Stimulated activated CD4-positive, alpha-beta T cell treated with anti-CD3 and anti-CD28 coated beads, Interleukin-4, amount 100 ng/mL, for 24 hours (primary cell): ENCODE measurements at places on chromosomes 6 and 20.

DNA sequence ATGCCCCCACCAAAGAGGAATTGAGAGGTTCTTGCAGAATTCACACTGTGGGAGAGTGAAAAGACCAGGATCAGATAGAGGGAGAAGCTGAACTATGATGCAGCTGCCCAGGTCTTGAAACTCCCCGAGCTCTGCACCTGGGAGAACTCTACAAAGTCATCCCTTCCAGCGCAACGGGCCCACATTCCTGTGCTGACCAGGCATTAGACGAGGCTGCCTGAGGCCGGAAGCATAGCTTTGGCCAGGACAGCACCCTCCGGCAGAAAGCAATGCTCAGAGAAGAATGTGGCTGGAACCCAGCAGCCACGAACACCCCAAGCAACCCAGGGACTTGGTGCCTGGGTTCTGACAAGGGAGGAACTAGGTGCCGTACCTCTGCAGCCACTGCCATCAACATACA lies 281.5 kb upstream of the CDH4 start:
- no peak for DNase-seq

DNA sequence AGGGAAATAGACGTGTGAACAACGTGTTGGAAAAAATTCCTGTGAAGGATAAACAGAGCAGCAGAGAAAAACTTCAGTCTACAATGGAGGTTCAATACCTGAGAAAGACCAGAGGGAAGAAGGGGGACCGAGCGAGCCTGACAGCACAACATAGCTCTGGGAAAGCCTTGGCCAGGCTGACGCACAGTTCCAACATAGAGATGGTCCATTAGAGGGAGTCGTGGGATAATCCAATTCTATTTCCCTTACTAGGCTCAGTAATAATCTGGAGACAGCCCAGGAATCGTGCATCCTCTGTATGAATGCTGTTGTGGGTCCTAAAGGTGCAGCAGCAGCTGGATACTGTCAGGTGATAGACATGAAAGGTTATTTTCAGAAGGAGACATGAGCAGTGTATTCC lies 370.8 kb upstream of the BTBD3 start:
- DNase-seq: no peak

DNA sequence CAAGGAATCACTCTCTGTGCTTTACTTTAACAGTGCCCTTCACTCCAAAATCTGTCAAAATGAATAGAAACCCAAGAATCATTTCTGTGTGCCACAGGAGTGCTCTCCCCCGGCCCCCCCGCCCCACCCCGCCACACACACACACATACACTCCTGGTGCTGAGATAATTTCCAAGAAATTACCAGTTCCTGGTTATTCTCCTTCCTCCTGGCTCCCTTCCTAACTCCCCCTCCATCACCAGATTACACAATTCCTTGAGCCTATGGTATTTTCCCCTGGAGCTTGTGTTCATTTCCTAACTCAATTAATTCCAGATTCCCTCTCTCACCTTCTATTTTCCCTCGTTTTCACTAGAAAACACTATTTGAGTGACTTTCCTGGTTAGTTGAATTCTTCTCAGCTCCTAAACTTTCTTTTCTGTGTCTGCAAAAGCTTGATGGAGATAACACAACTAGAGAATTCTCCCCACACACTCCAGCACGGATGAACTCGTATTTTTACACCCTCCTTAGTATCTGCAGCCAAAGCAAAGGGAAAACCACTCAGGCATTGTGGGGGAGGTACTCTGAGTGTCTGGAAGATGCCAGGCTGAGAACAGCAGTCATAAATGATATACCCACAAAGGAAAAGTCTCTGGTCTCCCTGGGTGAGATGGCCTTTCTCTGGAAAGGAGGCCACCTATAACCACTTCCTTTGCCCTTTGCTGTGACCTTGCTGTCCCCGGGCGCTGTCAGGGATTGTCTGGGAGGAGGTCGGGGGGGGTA lies 1.9 kb upstream of the SLC24A3 start:
- DNase-seq: no peak

- DNase-seq: no peak
Measured at GRCh38 chr6:87103977-87104601, 9.2 kb upstream of the CGA start.

DNA sequence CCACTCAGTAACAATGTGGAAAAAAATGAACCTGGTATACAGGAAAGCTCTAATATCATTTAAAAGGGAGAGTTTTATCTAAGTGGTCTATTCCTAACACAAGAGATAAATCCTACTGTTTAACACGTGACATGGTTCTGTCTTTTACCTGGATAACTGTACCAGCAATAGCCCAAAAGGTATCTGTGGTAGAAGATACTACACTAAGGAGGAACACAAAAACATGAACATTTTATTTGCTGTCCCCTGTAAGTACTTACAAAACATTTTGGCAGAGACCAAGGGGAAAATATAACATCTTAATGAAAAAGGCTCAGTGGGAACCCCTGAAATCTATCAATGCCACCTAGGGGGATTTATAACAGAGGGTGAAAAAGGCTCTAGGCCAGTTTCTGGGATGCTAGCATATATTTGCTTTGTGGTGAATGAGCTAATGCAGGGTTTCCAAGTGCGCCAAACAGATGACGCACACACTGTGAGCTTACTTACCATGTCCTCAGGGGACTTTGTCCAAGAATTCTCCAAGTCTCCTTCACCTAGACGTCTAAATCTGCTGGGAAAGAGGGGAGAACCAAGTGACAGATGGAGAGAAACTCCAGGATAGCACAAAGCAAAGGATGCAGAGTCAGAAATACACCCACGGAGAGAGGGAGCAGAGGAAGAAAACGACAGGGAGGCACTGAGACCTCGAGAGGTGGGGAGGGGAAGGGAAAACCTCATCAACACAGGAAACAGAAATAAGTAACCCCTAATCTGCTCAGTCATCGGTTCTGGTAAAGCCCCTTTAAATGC lies 147.9 kb upstream of the PRND start:
- DNase-seq: no peak

- DNase-seq: no peak
Measured at GRCh38 chr20:49644980-49645565, 68.6 kb downstream of the B4GALT5 start.

DNA sequence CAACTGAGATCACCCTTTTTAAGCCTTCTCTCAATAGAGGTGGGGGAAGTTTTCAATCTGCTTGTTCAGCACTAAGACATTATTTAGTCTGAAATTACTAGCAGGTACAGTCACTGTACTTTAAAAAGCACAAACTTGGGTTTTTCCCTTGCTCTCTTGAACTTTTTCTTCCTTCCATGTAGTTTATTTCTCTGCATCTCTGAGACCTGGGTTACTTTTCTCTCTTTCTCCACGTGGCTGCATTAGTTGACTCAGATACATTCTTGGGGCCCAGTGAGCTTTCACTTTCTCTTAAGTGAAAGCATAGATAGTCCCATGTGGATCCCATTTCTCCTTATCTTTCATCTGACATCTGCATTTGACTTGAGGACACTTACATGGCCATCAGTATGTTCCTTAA lies 433.9 kb upstream of the MAP3K7 start:
- no peak for DNase-seq

GRCh38 chr20:53957451-53958172 lies 112.8 kb downstream of the BCAS1 start:
- no peak for DNase-seq

DNA sequence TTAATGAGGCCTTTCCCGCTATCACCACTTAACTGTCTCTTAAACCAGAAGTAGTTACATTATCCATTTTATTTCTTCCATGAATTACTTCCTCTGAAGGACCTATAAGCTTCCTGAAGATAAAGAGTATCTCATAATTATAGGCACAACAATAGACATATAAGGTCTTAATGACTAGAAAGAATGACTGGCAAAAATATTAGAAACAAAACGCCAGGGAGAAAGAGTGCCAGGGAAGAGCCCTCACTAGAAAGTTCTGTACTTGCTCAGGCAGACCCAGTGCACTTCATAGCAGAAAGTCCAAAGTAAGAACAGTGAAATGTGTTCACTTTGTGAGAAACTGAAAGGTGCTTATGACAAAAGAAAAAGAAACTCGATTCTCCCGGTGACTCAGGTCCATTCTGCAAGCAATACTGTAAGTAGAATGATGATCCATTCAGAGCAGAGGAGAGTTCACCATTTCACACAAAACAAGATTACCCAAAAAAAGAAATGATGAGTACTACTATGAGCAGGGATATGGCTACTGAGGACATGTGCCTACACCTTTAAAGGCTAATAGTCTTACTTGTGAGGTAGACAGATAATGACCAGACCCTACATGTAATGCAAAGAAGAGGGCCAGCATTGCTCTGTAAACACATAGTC lies 5.5 kb downstream of the ZNF334 start:
- no peak for DNase-seq

GRCh38 chr20:23407781-23408464 lies 13.4 kb downstream of the NAPB start:
- DNase-seq: no peak

- DNase-seq: no peak
Measured at GRCh38 chr20:9374072-9374471, 140.3 kb upstream of the LAMP5 start.

- no peak for DNase-seq
Measured at GRCh38 chr6:135329851-135330803, 149.0 kb downstream of the MYB start.
